ENCODE measurements at places on chromosomes 2 and 18. TPM values are rescaled to one million over a fixed set of nuclear protein-coding genes. Genes with fewer than 3 reads are reported as not detected.

Gene CCDC102B
- 6.8 TPM for polyA plus RNA-seq

DNA sequence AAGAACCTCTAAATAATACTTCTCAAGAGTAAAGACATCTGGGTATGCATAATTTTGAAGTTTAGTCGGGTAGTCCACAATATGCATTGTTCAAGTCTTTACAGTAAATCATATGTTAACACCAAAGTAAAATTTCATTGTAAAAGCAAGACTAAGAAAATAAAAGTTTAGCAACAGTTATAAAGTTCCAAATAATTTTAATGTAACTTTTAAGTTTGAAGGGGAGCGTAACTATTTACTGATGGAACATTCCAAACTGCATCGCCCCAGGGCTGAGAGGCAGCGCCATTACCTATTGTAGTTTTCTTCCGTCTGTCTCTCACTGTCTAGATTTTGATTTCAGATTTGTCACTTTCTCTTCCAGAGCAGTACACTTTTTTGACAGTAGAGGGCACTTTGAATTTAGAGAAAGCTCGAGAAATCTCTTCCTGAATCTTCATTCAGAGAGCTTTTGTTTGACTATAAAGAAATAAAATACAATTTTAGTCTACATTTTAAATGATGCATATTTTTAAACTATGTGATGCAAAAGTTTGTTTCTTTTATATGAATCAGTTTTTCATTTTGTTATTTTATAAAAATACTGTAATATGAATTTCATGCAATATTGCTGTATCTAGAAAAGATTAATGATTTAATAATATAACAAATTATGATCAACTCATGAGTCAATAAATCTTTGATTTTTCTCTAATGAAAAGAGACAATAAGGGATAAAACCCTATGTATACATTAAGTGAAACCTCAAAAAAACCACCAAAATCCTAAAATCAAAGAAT, 389.8 kb downstream of the FIGN start:
- peak; percentile 42 for DNase-seq

GRCh38 chr2:205903549-205904129, 182.3 kb downstream of the INO80D start:
- DNase-seq: no peak

DNA sequence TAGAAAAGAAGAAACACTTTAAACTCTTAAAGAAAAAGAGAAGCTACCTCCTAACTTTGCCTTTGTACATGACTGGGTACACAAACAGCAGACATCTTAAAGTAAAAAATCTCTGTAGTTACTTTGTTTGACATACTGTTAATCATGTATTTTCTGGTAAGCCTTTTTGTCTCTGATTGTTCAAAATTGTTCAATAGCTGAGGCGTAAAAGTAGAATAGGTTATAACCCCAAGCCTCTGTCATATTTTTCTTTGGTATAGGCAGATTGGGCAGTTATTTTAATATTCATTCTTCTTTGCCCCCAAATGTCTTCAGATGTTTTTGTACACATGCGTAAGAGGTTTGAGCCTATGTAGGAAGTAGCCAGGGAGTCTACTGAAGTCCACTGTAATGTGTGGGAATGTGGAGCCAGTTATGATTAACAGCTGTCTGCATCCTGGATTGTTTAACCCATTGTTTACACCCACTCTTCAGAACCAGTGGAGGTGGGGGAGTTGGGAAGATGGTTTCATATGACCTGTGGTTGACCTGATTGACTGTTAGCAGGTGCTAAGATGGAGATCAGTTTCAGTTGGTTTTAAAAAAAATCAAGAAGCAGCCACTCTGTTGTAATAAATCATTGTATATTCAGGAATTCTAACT, 150.5 kb downstream of the TANC1 start:
- DNase-seq: no peak

Gene CDH7
- polyA plus RNA-seq: 16.0 TPM

Measured in right renal cortex interstitium (tissue), 3 donors.